ENCODE measurements at places on chromosomes 13 and 19.

- no peak for DNase-seq
Measured at GRCh38 chr13:44169018-44169911, 204.4 kb upstream of the SERP2 start.

DNA sequence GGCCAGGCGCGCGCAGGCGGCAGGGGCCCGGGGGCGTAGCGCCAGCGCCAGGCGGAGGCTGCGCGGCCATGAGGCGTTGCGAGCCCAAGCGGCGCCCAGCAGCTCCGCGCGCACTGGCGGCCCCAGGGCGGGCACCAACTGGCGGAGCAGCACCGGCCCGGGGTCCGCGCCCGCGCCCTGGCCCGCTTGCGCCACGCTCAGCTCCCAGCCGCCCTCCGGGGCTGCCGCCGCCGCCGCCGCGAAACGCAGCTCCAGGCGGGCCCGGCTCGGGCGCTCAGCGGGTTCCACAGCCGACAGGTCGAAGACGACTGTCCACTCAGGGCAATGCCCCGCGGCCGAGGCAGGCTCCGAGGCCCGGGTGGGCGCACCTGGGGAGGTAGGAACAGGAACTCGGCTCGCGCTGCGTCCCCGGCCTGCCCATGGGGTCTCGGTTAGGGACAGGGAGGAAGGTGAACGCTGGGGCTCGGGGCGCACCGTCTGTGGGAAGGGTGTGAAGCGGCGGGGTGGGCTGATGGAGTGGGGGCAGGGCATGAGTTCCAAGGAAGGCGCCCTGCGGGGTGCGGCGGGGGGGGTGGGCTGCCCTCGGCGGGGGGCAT lies 26.8 kb downstream of the CERS1 start:
- no peak for DNase-seq

- peak; percentile 95 for DNase-seq
Measured at GRCh38 chr19:41945135-41945766, 13.9 kb downstream of the RABAC1 start.

DNA sequence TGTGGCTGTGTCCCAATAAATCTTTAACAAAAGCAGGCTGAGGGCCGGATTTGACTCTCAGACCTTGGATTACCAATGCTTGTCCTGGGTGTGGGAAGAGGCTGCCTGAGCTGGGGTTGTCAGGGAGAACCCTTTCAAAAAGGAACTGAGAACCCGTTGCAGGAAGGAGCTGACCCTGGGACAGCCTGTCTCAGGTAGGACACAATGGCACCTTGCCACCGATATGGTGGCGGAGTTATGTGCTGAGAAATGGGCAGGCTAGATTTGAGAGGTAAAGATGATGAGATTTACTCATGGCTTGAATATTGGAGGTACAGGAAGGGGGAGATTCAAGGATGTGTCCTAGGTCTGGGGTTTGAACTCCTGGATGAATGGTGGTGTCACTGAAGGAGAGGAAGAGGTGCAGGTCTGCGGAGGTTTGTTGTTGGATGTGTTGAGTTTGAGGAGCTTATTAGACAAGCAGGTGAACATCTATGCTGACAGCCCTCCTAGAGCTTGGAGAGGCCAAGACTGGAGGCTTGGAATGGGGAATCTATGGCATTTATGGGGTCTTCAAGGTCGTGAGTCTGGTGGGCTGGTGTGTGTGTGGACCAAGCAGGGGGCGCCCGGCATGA lies 7.2 kb downstream of the PLEKHF1 start:
- DNase-seq = no peak

DNA sequence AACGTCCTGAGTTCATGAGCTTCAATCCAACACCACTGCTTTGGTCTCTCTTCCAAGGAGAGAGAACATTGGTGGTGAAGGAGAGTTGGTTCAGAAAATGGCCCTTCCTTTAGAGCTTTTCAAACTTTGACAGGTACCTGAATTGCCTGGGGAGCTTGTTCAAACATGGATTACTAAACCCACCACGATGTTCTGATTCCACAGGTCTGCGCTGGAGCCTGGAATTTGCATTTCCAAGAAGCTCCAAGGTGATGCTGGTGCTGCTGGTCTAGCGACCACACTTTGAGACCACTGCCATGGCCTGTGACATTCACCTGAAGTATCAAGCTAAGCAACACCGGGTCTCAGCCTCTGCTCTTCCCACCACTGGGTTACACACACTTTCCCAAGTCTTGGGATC lies 60.2 kb downstream of the GSX1 start:
- DNase-seq = no peak

DNA sequence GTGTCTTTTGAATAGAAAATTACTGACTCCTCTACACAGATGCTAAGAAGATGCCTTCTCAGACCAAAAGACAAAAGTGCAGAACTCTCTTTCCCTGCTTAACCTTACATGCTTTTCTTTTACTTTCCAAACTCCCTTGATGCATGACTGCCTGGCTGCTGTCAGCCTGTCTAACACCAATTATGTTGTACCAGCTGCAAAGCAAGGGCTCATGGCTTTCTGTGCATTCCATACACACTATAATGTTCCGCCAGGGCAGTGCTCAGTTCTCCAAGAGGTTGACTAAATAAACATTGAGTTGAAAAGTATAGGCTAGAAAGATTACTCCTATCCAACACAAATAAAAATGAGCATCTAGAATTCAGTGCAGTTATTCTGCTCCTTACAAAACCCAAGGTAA lies 330.4 kb upstream of the NBEA start:
- DNase-seq = no peak

DNA sequence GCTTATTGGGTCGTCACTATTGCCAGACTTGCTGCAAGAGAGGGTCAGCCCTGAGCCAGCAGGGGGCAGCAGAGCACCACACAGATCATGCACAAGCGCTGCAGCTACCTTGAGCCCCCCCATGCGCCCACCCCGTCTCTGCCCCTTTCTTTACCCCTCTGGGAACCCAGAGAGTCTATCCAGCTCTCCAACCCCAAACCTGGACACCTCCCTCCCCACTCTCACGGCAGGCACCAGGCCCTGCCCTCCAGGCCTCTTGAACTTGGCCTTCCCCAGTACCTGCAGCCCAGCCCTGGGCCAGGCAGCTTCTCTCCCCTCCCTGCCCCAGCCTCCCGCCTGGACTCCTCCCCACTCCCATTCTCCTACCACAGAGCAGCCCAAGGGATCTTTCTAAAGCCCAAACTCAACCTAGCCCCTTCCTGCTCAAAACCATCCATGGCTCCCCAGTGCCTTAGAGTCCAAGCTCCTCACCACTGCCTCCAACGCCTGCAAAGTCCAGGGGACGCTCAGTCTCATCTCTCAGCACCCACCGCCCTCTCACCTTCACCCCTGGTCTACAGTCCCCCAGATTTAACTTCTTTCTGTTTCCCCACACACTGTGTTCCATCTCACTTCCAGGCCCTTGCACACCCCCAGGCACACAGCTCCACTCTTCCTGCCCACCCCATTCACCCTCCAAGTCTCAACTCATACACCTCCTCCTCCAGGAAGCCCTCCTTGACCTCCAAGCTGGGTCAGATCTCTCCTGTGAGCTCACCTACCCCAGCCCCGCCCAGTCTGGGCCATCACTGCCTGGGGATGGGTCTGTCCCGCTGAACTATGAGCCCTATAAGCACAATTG lies 9.4 kb upstream of the CEACAM16 start:
- peak; percentile 69 for DNase-seq

DNA sequence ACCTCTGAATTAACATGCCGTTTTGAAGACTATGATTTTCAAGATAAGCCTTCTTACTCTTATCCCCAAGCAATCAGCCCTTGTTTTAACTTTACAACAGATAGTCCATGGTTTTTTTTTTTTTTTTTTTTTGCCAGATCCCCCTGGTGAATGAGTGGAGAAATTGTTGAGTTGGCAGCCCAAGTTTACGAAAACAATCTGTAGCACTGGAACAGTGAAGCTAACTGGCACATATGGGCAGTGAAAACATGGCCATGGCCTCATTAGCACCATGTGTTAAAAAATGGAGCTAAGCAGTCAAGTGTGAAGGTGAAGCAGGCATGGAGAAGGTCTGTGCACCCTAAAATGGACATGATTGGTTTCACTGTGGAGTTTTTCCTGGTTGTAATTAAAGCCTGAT lies 812.1 kb upstream of the MIR17HG start:
- no peak for DNase-seq

GRCh38 chr13:114131583-114132418 lies 622 bp downstream of the RASA3 start:
- DNase-seq = no peak

GRCh38 chr19:18098891-18099622 lies 1.5 kb downstream of the MAST3 start:
- DNase-seq = peak; percentile 76

GRCh38 chr13:94188201-94188854 lies 291.2 kb downstream of the DCT start:
- no peak for DNase-seq

GRCh38 chr19:3842948-3843347 lies 25.9 kb downstream of the ZFR2 start:
- no peak for DNase-seq

GRCh38 chr13:50078895-50079654 lies 63.8 kb downstream of the KCNRG start:
- DNase-seq = no peak

GRCh38 chr19:13790354-13790753 lies 4.9 kb upstream of the ZSWIM4 start:
- peak; percentile 70 for DNase-seq

- peak; percentile 49 for DNase-seq
Measured at GRCh38 chr13:50370303-50370950, 355.2 kb downstream of the KCNRG start.

- DNase-seq = peak; percentile 80
Measured at GRCh38 chr19:920051-920864, 3.1 kb downstream of the KISS1R start.

DNA sequence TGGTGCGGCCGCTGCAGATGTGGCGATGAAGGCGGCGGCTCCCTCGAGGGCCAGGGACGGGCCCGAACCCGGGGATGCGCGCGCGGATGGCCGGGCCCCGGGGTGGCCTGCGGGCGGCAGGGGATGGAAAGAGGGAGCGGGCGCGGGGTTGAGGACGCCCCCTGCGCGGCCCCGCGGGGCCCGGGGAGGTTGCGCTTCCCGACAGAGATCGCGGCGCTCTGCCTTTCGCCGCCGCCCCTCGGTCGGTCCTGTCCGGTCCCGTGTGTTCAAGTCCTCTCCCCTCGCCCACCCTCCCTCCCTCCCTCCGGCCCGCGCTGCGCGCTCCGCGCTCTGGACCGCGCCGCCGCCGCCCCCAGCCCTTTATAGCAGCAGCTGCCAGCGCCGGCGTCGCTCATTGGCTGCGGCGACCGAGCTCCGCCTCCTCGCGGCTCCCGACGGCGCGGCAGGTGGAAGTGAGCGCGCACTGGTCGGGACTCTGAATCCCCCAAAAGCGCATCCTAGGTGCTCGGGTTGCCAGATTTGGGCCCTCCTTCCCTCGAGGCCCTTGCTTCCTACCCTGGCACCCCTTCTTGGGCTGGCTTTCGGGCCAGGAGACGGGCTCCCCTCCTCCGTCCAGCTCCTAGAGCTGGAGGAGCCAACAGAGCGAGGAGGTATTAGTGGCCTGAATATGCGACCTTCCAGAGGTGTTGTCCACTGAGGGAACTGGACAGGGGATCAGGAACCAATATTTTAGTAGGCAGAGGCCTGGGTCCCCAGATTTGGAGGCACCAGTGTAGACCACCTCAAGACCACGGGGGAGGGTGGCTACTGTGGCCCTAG lies at the start of gene ELAVL3:
Gene ELAVL3 (minus strand): TSS at position 332 of the 819 bp plus-strand sequence. CDS start 438 bp downstream, outside the sequence.
- no peak for DNase-seq

DNA sequence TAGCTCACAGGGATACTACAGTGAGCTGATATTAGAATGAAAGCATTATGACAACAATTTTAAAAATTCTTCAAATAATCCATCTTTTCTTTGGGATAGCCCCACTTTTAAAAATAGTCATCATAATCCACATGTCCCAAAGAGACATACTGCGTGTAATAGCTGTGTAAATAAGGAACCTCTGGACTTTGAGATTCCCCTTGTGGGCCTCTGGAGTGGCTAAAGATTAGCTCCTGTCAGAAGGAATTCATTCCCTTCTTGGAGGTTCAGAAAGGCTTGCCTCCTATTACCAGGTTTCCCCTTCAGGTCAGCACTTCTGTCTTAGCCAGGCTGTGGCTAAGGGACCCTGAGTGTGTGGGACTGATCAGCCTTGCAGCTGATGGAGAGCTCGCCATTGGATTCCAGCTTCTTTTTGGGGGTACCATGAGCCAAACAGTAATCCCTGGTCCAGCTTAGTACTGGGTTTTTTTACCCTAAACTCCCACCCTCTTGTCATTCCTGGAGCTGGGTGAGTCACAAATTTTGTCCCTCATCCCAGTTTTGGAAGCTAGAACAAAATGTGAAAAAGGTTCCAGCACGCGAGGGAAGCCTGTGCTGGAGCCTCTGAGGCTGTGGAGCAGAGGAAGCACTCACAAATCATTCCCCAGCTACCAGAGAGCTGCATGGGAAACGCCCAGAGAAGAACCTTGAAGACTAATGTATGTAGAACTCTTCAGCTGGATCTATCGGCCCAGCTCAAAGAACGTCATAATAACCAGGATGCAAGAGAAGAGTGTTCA lies 96.7 kb downstream of the RNASEH2B start:
- no peak for DNase-seq

GRCh38 chr13:27168906-27169657 lies 2.5 kb downstream of the USP12 start:
- no peak for DNase-seq

DNA sequence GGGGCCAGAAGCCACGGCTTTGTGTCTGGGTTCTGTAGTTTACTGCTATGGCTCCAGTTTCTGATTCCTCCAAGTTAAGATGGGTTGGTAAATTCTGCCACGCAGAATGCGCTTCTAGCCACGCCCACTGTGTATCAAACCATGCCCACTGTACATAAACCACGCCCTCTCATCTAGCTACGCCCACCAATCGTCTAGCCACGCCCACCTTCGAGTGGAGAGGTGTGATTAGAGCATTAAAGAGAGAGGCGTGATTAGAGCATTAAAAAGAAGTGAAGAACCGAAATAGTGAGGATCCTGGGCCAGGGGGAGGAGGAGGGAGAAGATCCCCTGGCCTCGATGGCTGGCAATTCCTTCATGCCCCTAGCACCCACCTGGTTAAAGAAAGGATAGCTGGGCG lies 43.7 kb upstream of the ADGRE5 start:
- peak; percentile 49 for DNase-seq

GRCh38 chr19:17246681-17247425 lies 1.1 kb upstream of the NR2F6 start:
- no peak for DNase-seq

DNA sequence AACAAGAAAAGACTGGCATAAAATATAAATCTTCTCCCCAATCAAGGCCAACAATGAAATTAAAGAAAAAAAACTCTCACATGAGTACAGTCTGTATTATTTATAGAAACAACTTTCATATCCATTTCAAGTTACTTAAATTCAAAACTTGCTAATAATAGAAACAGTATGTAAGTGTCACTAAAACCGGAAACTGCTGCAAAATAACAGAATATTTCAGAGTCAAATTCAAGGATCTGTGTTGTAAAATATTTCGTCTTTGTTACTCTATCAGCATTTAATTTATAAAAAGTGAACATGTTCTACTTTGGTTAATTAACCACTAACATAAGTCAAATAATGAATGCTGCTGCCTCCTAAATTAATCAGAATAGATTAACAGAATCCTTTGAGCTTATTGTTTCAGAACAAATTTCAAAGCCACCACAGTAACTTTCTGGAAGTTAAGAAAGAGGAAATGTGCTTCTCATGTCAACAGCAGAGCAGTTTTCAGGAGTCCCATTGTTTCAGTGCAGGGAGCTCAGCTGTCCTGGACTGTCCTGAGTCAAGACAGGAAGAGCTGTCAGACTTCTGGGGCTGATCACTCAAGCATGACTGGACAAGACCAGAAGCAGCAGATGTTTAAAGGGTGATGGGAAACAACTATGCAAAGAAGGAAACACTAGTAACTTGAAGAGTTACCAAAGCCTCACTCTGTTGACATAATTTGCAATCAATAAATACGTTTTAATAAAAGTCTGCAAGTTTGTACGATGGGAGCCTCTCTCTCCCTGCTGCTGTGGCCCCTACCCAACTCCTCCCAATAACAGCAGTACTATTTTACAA lies 76.9 kb downstream of the FOXO1 start:
- peak; percentile 65 for DNase-seq
